ENCODE measurements at places on chromosomes 16 and 17.
A peak's percentile ranks its signal among the peaks of the same experiment; 100 is the strongest.

DNA sequence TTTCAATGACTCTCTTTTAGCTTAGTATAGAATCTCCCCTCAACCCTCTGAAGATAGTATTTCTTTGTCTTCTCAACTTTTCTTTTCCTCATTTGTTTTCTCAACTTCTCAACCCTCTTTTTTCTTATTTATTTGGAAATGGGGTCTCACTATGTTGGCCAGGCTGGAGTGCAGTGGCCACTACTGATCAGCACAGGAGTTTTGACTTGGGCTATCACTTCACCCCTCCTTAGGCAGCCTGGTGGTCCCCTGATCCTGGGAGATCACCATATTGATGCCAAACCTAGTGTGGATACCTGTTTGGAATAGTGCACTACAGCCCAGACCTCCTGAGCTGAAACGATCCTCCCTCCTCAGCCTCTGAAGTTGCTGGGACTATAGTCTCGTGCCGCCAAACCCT, 79.8 kb downstream of the PITPNC1 start:
- DNase-seq = no peak
- H3K4me3 ChIP-seq = peak overlapping the region; percentile 43
- peaks cover 78% of the 10 kb centered on the region for H3K4me1 ChIP-seq
- peak overlapping the region; percentile 80 for H3K27ac ChIP-seq

DNA sequence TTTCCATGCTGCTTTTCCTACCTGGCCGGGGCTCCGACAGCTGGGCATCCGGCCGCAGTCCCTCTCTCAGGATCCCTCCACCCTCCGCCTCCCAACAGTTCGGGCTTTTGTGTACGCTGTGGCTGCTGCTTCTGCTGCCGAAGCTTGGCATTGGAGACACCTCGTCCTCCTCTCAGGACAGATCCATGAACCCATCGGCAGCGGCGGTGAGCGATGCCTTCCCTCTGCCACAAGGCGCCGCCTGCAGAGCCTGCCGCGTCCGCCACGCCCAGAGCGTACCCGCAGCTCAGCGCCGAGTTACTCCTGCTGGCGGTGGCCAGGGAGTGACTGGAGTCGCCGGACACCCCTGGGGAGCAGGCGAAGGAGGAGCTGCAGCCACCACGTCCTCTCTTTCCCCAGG, 2032.8 kb downstream of the TP53TG3F start:
- H3K4me1 ChIP-seq = no peaks in the 10 kb centered on the region
- H3K27me3 ChIP-seq = no peaks in the 10 kb centered on the region
- no peaks in the 10 kb centered on the region for H3K36me3 ChIP-seq
- H3K27ac ChIP-seq = no peak overlapping the region

- H3K27me3 ChIP-seq = peaks cover 18% of the 10 kb centered on the region
- H3K27ac ChIP-seq = no peak overlapping the region
- H3K4me3 ChIP-seq = no peak overlapping the region
- H3K4me1 ChIP-seq = peaks cover 5% of the 10 kb centered on the region
These were observed 1.4 kb upstream of the C1QTNF1 start for GRCh38 chr17:79022507-79022991.

DNA sequence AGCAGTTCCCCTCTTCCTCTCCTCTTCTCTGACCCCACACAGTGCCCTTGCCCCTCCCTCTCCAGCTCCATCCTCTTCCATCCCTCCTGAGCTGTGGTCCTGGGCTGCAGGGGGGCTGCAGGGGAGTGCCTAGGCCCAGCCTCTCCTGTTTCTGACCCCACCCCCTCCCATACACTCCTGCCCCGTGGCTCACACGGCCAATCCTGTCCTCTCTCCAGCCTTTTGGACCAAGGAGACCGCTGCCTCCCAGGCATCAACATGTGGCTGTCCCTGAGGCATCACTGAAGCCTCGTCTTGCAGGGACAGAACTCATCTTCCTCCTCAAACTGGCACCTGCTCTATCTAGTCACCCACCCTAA, 6.7 kb downstream of the CLUH start:
- H3K4me3 ChIP-seq = no peak overlapping the region
- no peak for DNase-seq
- H3K27me3 ChIP-seq = no peaks in the 10 kb centered on the region
- H3K4me1 ChIP-seq = peaks cover 34% of the 10 kb centered on the region
- peak overlapping the region; percentile 7 for H3K27ac ChIP-seq
- H3K36me3 ChIP-seq = no peaks in the 10 kb centered on the region

GRCh38 chr16:78259873-78260272, 160.4 kb downstream of the WWOX start:
- no peak overlapping the region for H3K27ac ChIP-seq
- H3K36me3 ChIP-seq = peaks cover 28% of the 10 kb centered on the region
- no peak for DNase-seq
- no peaks in the 10 kb centered on the region for H3K4me1 ChIP-seq
- H3K4me3 ChIP-seq = no peak overlapping the region

DNA sequence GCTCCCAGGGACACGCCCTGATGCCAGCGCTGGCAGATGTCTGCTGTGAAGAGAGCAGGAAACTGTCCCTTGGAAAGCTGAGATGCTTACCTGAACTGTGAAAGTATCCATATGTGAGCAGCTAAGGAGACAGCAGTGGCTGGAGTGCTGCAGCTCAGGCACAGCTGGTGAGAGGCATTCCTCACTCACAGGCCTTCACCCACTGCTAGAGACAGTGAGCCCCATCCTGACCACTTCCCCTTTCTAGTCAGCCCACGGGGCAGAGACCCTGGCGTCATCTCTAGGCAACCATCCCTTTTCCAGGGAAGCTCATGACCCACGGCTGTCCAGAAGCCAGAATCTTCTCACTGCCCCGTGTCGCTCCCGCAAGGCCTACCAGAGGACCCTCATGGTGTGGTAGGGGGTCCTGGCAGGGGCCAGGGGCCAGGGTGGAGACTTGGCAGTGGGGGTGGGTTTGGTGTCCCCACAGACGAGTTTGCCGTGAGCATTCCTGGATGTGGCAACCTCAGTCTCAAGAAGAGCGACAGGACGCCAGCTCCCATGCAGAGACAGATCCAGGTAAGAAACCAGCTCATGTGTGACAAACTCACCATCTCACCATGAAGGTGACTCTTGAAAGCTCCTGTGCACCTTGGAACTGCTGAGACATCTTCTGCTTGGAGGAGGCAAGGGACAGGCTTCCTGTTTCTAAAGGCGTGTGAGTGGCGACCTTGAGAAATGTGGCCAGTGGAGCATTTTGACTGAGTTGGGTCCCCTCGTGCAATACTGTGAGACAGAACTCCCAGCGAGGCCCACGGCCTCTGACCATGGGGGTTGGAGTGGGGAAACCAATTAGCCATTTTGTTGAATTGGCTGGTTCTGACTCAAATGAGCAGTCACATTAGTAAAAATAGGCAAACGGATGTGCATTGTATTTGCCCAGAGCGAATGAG, at the start of gene SCIMP:
TSS of gene SCIMP (minus strand) at position 216 of the 932 bp plus-strand sequence. CDS start at position 111, 105 bp downstream.
- DNase-seq = no peak
- H3K4me1 ChIP-seq = peaks cover 79% of the 10 kb centered on the region

DNA sequence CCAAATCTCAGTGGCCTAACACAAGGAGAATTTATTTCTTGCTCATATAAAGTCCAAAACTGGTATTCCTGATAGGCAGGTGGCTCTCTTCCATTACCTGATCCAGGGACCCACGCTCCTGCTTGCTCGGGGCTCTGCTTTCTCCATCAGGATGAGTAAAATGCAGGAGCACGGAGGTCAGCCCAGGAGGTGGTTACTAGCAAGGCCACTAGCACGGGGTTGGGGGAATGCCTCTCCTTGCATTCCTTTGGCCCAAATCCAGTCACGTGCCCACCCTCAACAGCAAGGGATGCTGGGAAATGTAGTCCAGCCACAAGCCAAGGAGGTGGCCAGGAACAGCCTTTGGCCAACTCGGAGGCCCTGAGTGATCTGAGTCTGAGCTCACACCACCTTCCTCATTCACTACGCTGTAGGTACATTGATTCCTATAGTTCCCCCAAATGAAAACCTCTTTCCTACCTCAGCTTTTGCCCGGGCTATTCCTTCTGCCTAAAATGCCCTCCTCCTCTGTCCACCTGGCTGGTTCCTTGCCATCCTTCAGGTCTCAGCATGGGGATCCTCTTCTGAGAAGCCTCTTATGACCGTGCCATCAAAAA, 38.3 kb upstream of the HAPSTR1 start:
- no peak overlapping the region for H3K27ac ChIP-seq
- H3K36me3 ChIP-seq = no peaks in the 10 kb centered on the region
- H3K4me1 ChIP-seq = no peaks in the 10 kb centered on the region
- no peak for DNase-seq

GRCh38 chr17:80692931-80693467, 148.4 kb downstream of the RPTOR start:
- no peaks in the 10 kb centered on the region for H3K36me3 ChIP-seq
- peaks cover 26% of the 10 kb centered on the region for H3K4me1 ChIP-seq
- H3K4me3 ChIP-seq = no peak overlapping the region
- DNase-seq = no peak

GRCh38 chr17:72158895-72159885, 38.4 kb downstream of the SOX9 start:
- H3K27me3 ChIP-seq = no peaks in the 10 kb centered on the region
- H3K4me3 ChIP-seq = no peak overlapping the region
- H3K27ac ChIP-seq = no peak overlapping the region
- no peaks in the 10 kb centered on the region for H3K4me1 ChIP-seq

- H3K36me3 ChIP-seq = no peaks in the 10 kb centered on the region
- no peak overlapping the region for H3K4me3 ChIP-seq
- peaks cover 21% of the 10 kb centered on the region for H3K27me3 ChIP-seq
- no peak for DNase-seq
- no peak overlapping the region for H3K27ac ChIP-seq
- no peaks in the 10 kb centered on the region for H3K4me1 ChIP-seq
These were observed 25.0 kb upstream of the HS3ST3A1 start for GRCh38 chr17:13626703-13627102.

DNA sequence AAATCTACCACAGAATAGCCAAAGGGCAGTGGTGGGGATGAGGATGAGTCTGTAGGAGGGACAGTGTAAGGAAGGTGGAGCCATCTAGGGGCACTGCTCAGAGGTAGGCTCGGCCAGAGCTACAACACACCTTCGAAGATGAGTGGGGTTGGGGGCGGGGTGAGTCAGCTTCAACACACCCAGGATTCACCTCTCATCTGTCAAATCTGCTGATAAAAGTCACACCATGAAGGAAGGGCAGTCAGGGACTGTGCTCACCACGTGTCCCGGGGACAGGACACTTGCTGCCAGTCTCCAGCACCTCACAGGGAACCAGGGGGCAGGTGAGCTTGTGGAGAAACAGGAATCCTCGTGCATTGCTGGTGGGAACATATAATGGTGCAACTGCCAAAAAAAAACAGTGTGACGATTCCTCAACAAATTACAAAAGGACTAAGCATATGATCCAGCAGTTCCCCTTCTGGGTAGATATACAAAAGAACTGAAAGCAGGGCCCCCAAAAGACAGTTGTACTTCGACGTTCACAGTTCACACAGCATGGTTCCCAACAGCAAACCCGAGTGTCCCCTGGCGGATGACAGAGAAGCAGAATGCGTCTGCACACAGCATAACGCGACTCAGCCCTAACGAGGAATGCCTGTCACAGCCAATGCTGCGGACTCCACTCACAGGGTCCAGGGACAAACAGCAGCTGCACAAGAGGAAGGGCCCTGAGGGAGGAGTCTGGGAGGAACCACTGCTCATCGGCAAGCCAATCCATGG, 133.1 kb downstream of the ANKRD11 start:
- H3K27ac ChIP-seq = peak overlapping the region; percentile 97
- no peaks in the 10 kb centered on the region for H3K36me3 ChIP-seq
- H3K4me1 ChIP-seq = peaks cover 55% of the 10 kb centered on the region
- no peaks in the 10 kb centered on the region for H3K27me3 ChIP-seq
- DNase-seq = no peak
- H3K4me3 ChIP-seq = peak overlapping the region; percentile 77

- no peak overlapping the region for H3K27ac ChIP-seq
- H3K36me3 ChIP-seq = no peaks in the 10 kb centered on the region
- H3K4me3 ChIP-seq = no peak overlapping the region
- no peak for DNase-seq
These were observed 32.1 kb downstream of the CCDC40 start for GRCh38 chr17:80068301-80069222.

- no peaks in the 10 kb centered on the region for H3K27me3 ChIP-seq
- DNase-seq = no peak
- peaks cover 49% of the 10 kb centered on the region for H3K36me3 ChIP-seq
- no peak overlapping the region for H3K4me3 ChIP-seq
- no peak overlapping the region for H3K27ac ChIP-seq
These were observed 14.2 kb downstream of the CDRT4 start for GRCh38 chr17:15453246-15453645.

GRCh38 chr16:69399361-69399760, 13.6 kb upstream of the TERF2 start:
- no peak overlapping the region for H3K4me3 ChIP-seq
- H3K27ac ChIP-seq = no peak overlapping the region
- DNase-seq = no peak
- no peaks in the 10 kb centered on the region for H3K36me3 ChIP-seq
- no peaks in the 10 kb centered on the region for H3K27me3 ChIP-seq

GRCh38 chr16:24955975-24956731, 59.0 kb downstream of the ARHGAP17 start:
- no peaks in the 10 kb centered on the region for H3K4me1 ChIP-seq
- no peak for DNase-seq
- peaks cover 14% of the 10 kb centered on the region for H3K36me3 ChIP-seq
- no peaks in the 10 kb centered on the region for H3K27me3 ChIP-seq
- peak overlapping the region; percentile 75 for H3K27ac ChIP-seq

DNA sequence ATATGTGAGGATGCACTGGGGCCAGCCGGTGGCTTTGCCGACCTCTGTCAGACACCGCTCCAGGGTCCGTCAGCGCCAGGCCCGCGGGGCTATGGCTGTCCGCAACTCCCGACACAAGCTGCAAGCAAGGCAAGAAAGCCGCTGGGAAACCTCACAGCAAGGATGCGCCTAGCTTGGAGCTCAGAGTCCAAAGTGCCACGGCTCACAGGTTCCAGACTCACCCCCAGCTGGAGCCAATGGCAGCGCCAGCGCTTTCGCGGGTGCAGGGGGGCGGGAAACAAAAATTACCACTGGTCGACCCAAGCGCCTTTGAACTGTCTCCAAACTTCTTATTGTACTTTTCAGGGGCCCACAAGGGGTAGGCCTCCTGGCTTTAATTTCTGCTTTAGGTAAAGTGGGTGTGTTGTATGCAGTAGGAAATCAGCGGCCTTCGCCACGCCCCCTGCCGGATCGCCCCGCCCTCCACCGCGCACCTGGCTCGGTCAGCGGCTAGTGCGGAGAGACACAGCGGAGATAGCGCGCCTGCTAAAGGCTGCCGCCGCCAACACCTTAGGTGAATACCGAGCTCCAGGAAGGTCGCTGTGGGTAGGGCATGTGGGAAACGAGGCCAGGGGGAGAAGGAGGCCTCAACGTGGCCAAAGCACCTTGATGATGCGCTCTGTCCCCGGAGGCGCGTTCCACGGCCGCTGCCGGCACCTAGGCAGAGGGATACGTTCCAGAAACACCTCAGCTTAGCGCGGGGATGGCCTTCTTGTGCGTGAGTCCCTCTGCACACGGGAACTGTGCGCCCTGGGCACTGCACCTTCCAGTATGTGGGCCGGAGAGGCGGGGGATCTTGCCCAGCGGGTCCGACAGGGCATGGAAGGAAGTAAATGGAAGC, 61.0 kb upstream of the RBL2 start:
- peak; percentile 84 for DNase-seq
- no peak overlapping the region for H3K4me3 ChIP-seq
- H3K27ac ChIP-seq = peak overlapping the region; percentile 72
- H3K27me3 ChIP-seq = peaks cover 13% of the 10 kb centered on the region
- no peaks in the 10 kb centered on the region for H3K36me3 ChIP-seq
- peaks cover 12% of the 10 kb centered on the region for H3K4me1 ChIP-seq

Data from naive thymus-derived CD8-positive, alpha-beta T cell (primary cell).